ENCODE measurements at places on chromosomes 1 and 21. TPM values are rescaled to one million over a fixed set of nuclear protein-coding genes. Genes with fewer than 3 reads are reported as not detected.

Gene RUNX1
- total RNA-seq, result 3.8 TPM

Gene NUP210L
- not detected for total RNA-seq

Gene LHX4
- total RNA-seq, result not detected

Gene CRYZL1
- total RNA-seq, result 19.0 TPM

DNA sequence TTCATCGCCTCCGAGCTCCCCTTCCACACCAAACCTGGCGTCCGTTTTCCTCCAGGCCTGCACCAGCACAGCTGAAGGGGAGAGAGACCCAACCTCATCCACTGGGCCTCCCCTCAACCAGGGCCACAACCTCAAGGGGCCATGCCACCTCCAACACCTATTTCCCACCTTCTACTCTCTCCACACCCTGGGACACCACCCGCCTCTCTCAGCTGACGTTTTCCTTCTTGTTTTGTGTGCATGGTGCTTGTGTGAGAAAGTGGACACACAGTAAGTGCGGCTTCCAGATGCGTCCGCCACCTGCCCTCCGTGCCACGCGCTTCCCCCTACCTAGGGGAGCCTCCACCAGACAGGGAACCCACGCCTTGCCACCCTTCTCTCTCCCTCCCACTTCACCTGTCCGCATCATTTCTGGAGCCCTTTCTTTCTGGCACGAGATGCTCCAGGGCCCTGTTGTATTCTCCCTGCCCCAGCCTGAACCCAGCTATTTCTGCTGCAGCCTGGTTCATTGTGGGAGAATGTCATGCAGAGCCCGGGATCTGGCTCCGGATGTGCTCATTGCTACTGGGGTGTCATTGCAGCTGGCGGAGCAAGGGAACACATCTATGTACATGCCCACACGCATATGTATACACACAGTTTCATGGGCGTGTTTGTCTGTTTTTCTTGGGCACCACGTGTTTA is 1.3 kb upstream of the GNB1 start:
- no peaks in the 10 kb centered on the region for H3K27me3 ChIP-seq
- peak overlapping the region; percentile 95 for H3K27ac ChIP-seq
- H3K4me1 ChIP-seq, result peaks cover 63% of the 10 kb centered on the region

DNA sequence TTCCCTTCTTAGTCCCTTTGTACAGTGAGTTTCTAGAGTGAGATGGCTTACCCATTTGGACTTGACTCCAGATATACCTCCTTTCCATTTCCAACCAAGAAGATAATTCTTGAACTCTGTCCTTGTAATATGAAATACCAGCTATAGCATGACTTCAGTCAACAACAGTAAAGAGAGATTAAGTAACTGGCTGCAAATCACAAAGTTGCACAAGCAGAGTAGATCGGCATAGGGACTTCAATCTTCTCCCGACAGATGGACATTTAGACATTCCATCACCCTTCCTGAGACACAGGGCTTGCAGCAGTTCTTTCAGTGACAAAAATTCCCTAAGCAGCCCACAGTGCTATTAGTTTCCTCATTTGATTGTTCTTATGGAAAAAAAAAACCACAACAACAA is 44.6 kb downstream of the JAK1 start:
- H3K4me1 ChIP-seq, result peaks cover 53% of the 10 kb centered on the region
- no peak overlapping the region for H3K27ac ChIP-seq
- no peaks in the 10 kb centered on the region for H3K27me3 ChIP-seq
- H3K4me3 ChIP-seq, result no peak overlapping the region
- DNase-seq, result no peak

DNA sequence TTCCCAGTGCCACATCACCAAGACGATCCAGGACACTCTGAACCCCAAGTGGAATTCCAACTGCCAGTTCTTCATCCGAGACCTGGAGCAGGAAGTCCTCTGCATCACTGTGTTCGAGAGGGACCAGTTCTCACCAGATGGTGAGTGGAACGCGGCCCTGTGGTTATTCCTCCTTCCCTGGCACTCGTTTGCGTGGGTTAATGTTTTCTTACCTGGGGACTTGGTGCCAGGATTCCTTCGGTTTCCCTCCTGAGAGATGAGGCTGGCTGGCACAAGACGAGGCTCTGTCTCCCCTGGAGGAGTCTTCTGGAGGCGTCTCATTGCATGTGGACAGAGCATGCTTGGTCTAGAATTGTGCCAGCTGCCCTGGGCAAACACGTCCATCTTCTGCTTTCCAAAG is 29.3 kb downstream of the ATP5PO start:
- H3K27me3 ChIP-seq, result no peaks in the 10 kb centered on the region
- DNase-seq, result no peak

DNA sequence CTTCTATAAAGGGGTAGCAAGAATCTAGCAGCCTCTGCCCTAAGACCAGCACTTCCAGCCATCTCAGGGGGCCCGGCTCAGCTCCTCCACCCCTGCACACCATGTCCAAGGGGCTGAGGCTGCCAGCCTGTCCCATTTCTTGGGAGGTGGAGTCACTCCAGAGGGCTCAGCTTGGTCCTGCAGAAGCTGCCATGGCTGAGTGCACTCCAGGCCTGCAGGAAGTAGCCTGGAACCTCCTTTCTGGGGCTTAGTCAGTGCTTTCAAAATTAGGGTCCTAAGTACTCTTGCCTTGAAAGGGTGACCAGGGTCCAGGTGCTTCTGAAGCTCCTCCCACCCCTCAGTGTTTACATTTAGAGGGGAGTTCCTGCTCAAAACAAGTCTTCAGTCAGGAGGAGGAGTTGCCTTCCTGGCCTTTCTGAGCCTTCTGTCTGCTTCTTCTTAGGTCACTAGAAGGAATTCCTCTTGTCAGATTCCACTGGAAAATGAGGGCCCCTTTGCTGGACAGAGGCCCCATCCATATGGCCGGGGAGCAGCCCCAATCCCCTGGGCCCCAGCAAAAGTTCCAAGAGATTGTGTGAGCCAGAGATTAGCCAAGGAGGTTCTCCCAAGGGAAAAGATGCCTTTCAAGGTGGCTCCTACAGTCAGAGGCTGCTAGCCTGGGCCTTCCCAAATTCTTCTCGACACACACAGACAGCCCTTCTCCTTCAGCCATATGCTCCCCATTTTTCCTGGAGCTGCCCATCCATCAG is 128.1 kb upstream of the VAMP3 start:
- no peaks in the 10 kb centered on the region for H3K27me3 ChIP-seq
- H3K4me3 ChIP-seq, result no peak overlapping the region
- peaks cover 29% of the 10 kb centered on the region for H3K4me1 ChIP-seq
- no peak for DNase-seq
- H3K27ac ChIP-seq, result no peak overlapping the region
- H3K36me3 ChIP-seq, result no peaks in the 10 kb centered on the region

DNA sequence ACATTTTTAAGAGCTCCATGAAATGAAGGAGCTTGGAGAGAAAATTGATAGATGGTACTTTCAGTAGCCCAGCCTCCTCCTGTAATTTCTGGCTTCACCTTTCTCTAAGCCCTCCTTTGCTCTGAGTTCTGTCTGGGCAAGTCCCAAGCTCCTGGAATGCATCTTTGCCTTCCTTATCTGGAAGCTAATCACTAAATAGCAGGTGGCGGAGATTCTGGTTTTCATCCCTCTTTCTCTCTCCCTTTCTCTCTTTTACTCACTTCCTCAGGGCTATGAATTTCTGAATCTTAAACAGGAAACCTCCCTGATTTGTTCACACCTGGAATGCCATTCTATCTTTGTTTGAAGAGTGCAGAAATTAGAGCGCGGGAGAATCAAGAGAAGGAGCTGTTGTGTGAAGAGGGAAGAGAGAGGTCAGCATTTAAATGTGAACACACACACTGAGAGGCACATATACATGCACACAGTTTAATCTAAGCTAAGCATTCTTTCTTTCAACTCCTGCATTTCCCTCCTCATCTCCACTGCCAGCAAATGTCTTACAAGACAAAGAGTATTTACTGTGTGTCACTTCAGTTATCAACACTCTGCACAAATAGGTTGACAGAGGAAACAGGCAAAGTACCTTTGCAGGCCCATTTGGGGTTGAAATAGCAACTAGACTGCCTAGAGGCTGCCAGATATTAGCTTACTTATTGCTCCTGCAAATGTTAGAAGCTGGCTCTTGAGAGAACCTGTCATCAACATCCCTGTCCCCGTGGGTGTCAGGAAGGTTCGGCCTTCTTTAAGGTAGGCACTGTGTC is 199.4 kb upstream of the CAMK1G start:
- H3K4me1 ChIP-seq, result no peaks in the 10 kb centered on the region
- H3K4me3 ChIP-seq, result no peak overlapping the region
- H3K27ac ChIP-seq, result no peak overlapping the region
- no peaks in the 10 kb centered on the region for H3K27me3 ChIP-seq
- no peaks in the 10 kb centered on the region for H3K36me3 ChIP-seq

GRCh38 chr1:165960136-165960535 is 132.7 kb downstream of the UCK2 start:
- H3K4me3 ChIP-seq, result no peak overlapping the region
- H3K4me1 ChIP-seq, result no peaks in the 10 kb centered on the region
- H3K27me3 ChIP-seq, result no peaks in the 10 kb centered on the region
- H3K36me3 ChIP-seq, result no peaks in the 10 kb centered on the region
- no peak overlapping the region for H3K27ac ChIP-seq

DNA sequence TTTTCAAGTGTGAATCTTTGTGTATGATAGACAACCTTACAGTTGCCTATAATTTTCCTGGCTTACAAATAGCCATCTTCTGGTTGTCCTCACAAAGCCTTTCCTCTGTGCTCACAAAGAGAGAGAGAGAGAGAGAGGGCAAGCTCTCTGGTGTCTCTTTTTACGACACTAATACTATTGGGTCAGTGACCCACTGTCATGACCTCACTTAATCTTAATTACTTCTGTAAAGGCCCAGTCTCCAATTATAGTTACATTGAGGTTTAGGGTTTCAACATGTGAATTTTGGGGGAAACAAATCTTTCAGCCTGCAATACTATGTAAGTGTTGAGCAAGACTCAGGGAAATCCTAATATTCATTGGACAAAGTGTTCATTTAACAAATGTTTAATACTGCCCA is 167.4 kb upstream of the COL11A1 start:
- no peaks in the 10 kb centered on the region for H3K36me3 ChIP-seq
- no peak overlapping the region for H3K27ac ChIP-seq
- DNase-seq, result no peak
- H3K4me1 ChIP-seq, result no peaks in the 10 kb centered on the region

Measured in right atrium auricular region (tissue), 2 donors.